ENCODE measurements at places on chromosomes 3 and 15.

- DNase-seq = no peak
Measured at GRCh38 chr3:187987924-187988323, 166.0 kb upstream of the LPP start.

DNA sequence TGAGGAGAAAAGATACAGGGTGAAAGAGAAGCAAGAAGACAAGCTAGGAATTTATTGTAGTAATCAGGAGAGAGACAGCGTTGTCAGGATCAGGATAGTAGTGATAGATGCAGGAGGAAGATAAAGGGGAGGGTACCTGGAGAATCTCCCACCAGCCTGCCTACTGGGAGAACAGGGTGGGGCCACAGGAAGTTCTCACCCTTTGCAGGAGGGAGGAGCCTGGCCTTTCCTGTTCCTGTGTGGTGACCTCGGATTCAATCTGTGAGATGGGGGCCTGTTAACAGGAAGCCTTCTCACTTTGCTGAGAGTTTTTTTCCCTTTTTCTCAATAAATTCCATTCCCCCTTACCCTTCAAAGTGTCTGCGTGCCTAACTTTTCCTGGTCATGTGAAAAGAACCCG lies 37.6 kb downstream of the GMPS start:
- DNase-seq = no peak

DNA sequence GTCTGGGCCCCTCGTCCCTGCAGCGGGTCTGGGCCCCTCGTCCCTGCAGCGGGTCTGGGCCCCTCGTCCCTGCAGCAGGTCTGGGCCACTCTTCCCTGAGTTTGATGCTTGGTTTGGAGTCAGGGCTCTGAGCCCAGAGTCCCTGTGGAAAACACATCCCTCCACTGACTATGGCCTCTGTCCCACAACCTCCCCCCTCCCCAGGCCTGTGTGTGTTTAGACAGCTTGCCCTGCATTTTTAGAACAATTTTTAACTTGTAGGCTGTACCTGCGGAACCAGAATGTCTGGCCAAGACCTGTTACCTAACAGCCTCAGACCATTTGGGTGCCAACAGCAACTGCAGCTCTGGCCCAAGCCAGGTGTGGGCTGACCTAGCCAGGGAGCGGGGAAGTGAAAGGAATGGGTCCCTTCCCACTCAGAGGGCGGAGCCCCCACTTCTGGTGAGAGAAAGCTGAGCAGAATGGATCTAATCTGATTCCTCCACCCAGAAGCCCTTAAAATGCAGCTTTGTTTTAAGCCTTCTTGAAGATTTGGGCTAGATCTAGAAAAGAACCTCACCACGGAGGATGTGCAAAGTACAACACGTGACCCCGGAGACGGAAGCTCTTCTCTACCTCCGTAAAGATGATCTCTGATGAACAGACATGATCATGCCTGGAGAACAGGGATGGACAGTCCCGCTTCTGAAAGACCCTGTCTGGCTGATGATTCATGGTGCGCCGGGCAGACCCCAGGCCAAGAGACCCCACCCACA lies 60.5 kb upstream of the TFRC start:
- no peak for DNase-seq

GRCh38 chr3:124283652-124284023 lies 291.7 kb upstream of the ROPN1 start:
- DNase-seq = no peak

DNA sequence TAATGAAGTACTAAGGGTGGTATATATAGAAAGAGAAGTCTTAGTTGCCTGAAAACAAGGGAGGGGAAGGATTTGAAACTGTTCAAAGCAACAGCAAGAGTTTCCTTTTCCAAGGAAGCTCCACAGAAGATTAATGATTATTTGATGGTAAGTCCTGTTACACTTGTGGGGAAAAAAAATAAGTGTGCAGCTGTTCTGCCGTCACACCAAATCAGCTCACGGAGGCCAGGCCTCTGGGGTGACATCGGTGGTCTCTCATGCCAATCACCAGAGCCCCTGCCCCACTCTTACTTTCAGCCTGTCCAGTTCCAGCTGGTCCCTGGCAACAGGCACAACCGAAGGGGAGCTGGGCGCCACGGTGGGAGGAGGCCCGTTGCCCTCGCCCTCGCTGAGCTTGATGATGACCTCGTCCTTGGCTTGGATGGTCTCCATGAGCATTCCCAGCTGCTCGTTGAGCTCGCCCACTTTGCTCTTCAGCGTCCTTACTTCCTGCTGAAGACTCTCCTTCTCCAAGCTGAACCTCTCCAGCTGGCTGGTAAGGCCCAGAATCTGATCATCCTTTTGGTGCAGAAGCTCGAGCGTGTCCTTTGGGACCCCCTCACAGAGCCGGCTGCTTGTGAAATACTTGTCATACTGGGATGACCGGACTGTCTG lies 53.5 kb downstream of the TBC1D2B start:
- DNase-seq = no peak

GRCh38 chr3:43054754-43055153 lies 51.1 kb downstream of the POMGNT2 start:
- no peak for DNase-seq

GRCh38 chr3:30924763-30925162 lies 30.3 kb upstream of the GADL1 start:
- DNase-seq = no peak

DNA sequence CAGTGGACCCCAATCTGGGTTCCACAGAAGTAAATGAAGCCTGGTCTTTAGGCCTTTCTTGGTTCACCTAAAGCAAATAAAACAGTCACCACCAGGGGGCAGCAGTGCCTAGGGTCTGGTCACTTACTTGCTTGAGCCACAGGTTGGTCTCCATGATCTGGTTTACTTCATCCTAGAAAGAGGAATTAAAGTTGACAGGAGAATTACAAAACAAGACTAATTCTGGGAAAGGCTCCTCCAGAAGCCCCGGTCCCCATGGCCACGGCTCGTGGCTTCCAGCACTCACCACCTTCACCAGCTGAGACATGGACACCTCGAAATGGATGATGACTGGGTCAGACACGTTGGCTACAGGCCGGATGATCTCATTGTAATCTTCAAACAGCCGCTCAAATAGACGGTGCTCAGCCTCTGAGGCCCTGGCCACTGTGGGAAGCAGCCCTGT lies 2.3 kb downstream of the CHRNA3 start:
- peak; percentile 98 for DNase-seq

- no peak for DNase-seq
Measured at GRCh38 chr3:50317300-50317699, 5.2 kb downstream of the HYAL2 start.

DNA sequence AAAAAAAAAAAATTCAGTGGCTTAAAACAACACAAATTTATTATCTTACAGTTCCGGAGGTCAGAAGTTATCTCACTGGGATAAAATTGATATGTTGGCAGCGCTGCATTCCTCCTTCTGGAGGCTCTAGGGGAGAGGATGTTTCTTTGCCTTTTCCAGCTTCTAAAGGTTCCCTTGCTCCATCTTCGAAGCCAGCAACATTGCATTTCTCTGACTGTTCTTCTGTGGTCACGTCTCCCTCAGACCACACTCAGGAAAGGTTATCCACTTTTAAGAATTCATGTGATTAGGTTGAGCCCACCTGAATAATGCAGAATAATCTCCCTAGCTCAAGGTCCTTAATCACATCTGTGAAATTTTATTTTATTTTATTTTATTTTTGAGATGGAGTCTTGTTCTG lies 23.4 kb upstream of the ACAP2 start:
- DNase-seq = no peak

- DNase-seq = no peak
Measured at GRCh38 chr3:182533394-182533793, 259.9 kb upstream of the ATP11B start.

DNA sequence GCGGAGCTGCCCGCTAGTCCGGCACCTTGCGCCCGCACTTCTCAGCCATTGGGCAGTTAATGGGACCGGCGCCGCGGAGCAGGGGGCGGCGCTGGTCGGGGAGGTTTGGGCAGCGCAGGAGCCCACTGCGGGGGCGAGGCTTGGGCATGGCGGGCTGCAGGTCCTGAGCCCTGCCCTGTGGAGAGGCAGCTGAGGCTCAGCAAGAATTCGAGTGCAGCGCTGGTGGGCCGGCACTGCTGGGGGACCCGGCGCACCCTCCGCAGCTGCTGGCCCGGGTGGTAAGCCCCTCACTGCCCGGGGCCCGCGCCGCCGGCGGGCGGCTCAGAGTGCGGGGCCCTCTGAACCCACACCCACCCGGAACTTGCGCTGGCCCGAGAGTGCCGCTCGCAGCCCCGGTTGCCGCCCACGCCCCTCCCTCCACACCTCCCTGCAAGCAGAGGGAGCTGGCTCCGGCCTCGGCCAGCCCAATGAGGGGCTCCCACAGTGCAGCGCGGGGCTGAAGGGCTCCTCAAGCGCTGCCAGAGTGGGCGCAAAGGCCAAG lies 835.0 kb downstream of the TBL1XR1 start:
- DNase-seq = no peak

GRCh38 chr3:42581400-42581708 lies 413 bp downstream of the SEC22C start:
- no peak for DNase-seq

GRCh38 chr15:85485956-85486567 lies 105.7 kb downstream of the AKAP13 start:
- DNase-seq = peak; percentile 63

GRCh38 chr3:39101022-39101689 lies 6.3 kb downstream of the GORASP1 start:
- DNase-seq = no peak

DNA sequence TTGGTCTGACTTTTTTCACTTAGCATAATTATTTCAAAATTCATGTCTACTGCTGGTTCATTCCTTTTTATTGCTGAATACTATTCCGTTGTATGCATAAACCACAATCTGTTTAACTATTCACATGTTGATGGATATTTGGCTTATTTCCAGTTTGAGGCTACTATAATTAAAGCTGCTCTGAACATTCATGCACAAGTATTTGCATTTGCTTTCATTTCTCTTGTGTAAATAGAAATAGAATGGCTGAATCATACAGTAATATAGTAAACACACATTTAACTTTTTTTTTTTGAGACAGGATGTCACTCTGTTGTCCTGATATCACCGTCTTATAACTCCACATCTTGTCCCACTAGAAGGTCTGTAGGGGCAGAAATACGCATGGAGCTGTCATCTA lies 57.3 kb downstream of the NMNAT3 start:
- no peak for DNase-seq

- no peak for DNase-seq
Measured at GRCh38 chr15:57053470-57053869, 135.0 kb downstream of the TCF12 start.

GRCh38 chr3:4770561-4770960 lies 208.7 kb upstream of the BHLHE40 start:
- DNase-seq = no peak

DNA sequence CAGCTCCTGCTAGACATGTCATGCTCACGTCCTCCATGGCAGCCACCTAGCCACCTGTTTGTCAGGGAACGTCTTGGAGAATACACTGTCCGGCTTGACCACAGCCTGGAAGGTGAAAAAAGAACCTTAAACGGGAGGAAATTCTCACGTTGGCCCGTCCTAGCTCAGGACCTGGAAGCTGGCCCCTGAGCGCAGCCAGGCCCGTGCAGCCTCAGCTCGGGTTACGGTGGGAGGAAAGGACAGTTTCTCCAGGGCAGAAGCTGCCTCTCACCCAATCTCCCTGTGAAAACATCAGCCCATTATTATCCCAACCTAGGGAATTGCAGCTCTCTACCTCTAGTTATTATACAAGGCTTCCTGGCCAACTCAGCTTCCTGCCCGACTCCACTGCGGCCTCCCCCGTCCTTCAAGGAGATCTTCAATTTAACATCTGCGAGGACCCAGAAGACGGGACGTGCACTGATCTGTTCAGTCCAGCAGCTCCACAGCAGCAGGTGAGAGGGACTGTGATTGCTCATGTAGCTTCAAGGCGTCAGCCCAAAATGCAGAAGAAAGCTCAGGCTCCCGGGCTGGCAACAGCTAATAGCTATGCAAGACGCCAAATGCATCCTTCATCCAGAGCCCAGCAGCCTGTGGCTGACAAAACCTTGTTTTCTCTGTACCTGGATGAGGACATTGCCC lies 84.7 kb downstream of the ADAMTS17 start:
- DNase-seq = no peak

DNA sequence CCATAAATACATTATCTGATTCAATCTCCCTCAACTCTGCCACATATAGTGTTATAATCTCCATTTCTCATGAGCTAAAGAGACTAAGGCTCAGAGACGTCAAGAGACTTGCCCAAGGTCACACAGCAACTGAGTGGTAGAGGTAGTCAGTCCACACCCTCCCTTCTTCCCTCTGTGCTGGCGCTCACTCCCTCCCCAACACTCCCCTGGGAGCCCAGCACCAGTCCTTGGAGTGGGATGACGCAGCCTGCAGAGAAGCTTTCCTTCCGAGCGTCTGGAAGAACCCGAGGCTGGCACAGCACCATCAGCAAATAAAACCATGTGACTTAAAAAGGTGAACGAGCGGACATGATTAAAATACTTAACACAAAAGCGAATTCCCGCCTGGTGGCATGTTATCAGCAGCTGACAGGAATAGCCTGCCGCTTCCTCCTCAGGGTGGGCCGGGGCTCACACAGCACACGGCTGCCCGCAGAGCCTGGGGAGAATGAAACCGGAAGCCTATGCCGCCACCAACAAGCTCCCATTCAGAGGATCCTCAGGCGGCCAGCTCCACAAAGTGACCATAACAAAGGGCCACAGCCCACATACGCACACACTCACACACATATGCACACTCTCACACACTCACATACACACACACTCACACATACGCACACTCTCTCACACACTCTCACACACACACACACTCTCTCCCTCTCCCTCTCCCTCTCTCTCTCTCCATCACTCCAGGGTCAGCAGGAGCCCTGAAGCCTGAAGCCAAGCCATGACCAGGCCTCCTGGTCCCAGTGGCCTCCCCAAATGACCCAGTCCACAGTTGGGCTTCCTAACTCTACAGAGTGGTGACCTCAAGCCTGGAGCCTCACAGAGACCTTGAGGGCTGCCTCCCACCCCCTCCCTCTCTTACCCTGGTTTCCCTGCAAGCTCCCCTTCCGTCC lies 120.5 kb downstream of the XXYLT1 start:
- DNase-seq = peak; percentile 3

- DNase-seq = peak; percentile 9
Measured at GRCh38 chr3:120244834-120245225, 40.2 kb downstream of the GPR156 start.

DNA sequence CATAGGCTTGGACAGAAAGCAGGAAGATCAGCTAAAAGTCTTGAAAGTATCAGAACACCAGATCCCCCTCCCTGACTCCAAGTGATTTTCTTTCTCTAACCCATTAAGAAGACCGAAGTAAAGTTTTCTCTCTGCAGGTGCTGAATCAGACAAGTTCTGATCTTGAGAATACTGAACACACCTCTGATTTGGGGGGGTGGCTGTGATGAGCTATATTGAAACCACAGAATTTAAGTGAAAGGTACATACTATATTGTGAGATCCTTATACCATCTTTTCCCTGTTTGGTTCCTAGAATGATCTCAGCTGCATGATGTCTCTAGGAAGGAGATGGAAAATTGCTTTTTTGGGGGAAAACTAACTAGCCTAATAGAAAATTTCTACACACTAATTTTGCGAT lies 196.0 kb downstream of the DIPK2A start:
- DNase-seq = no peak

- DNase-seq = no peak
Measured at GRCh38 chr3:109229174-109229847, 87.0 kb downstream of the DPPA2 start.

GRCh38 chr3:177642042-177642803 lies 444.9 kb upstream of the TBL1XR1 start:
- no peak for DNase-seq

GRCh38 chr15:98751767-98752166 lies 103.4 kb downstream of the IGF1R start:
- no peak for DNase-seq

All from neural crest cell (in vitro differentiated cells).